HT1080 (cell line): ENCODE measurements at places on chromosomes 12 and 14. TPM values are rescaled to one million over a fixed set of nuclear protein-coding genes. Genes with fewer than 3 reads are reported as not detected.

PZP gene
- total RNA-seq, result not detected in 2 replicates

CCDC198 gene
- 0.70 and 1.7 TPM in 2 replicates for total RNA-seq

POTEG gene
- 2.0 and 2.2 TPM in 2 replicates for total RNA-seq

TAOK3 gene
- total RNA-seq, result 7.9 and 10.6 TPM in 2 replicates

AQP6 gene
- total RNA-seq, result not detected in 2 replicates

HHIPL1 gene
- total RNA-seq, result not detected in 2 replicates

DENND5B gene
- total RNA-seq, result 11.7 and 15.6 TPM in 2 replicates

CPNE6 gene
- total RNA-seq, result not detected in 2 replicates

CHFR gene
- total RNA-seq, result 24.2 and 24.7 TPM in 2 replicates

CD27 gene
- total RNA-seq, result not detected in 2 replicates

LRRIQ1 gene
- 0.06 TPM in 1 of 2 replicates, not detected in the other for total RNA-seq

CCDC184 gene
- 0.19 and 0.40 TPM in 2 replicates for total RNA-seq

- no peak for DNase-seq
These were observed 65.6 kb downstream of the ACTN1 start for GRCh38 chr14:68913516-68913915.

DNA sequence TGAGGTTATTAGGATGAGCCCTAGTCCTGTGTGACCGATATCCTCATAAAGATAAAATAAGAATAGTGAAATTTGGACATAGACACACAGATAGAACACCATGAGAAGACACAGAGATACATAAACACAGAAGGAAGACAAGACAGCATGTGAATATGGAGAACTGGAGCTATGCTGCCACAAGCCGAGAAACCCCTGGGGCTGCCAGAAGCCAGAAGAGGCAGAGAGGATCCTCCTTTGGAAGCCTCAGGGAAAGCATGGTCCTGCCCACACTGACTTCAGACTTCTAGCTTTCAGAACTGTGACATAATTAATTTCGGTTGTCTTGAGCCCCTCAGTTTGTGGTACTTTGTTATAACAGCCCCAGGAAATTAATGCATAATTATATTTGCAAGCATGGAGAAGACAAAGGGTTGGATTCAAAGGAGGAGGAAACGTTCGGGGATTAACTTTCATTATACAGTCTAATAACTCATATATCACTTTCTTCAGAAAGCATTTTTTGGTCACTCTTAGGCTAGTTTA, 1501.8 kb upstream of the FLRT2 start:
- no peak for DNase-seq

DNA sequence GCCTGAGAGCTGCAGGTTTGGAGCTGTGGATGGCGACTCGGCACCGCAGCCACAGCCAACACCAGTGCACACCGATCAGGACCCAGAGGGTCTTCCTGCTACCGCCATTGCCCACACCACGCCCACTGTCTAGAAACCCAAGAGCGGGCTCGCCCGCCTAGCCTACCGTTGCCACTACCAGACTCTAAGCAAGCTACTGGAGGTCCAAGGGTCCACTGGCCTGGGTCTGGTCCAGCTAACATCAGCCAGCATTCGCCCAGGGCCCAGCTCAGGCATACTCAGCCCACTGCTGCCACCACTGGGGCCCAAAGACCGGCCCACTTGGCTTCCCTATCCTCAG, 30.5 kb upstream of the MON2 start:
- DNase-seq, result no peak

DNA sequence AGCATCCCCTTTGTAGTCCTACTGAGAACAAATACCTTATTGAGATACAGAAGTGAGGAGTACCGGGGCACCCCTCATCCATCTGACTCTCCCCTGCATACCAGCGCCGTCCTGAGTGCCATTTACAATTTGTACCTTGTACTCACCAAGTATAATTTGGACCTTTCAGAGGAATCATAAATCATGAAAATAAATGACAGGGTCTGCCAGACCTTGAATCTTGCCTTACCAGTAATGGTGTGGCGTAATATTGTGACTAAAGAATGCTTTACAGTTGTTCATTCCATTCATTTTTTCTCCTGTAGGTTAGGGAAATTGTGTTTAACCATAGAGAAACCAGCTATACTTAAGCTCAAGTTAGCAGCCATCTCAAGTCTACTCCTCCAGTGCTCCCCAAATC, 243.7 kb upstream of the RGS6 start:
- no peak for DNase-seq

- no peak for DNase-seq
These were observed 38.0 kb downstream of the TMEM63C start for GRCh38 chr14:77219591-77219990.

GRCh38 chr12:76976777-76977382, 88.5 kb downstream of the E2F7 start:
- no peak for DNase-seq

DNA sequence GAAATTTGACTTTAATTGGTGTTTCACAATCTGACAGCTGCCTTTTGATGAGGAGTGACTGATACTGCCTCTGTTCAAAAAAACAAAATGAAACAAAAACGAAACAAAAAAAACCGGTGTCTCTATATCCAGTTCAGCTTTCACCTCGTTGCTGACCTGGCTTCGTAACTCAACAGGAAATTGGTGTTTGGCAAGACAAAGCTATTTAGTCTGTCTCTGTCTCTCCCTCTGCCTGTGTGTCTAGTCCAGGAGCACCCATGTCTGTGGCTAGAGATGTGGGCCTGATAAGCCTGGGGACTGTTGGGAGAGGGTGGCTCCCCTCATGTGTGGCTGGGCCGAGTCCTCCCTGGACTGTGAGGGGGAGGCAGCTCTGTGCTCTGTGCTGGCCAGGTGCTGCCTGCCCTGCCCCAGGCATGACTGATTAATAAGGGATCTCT, 11.3 kb downstream of the CACNA1C start:
- no peak for DNase-seq

DNA sequence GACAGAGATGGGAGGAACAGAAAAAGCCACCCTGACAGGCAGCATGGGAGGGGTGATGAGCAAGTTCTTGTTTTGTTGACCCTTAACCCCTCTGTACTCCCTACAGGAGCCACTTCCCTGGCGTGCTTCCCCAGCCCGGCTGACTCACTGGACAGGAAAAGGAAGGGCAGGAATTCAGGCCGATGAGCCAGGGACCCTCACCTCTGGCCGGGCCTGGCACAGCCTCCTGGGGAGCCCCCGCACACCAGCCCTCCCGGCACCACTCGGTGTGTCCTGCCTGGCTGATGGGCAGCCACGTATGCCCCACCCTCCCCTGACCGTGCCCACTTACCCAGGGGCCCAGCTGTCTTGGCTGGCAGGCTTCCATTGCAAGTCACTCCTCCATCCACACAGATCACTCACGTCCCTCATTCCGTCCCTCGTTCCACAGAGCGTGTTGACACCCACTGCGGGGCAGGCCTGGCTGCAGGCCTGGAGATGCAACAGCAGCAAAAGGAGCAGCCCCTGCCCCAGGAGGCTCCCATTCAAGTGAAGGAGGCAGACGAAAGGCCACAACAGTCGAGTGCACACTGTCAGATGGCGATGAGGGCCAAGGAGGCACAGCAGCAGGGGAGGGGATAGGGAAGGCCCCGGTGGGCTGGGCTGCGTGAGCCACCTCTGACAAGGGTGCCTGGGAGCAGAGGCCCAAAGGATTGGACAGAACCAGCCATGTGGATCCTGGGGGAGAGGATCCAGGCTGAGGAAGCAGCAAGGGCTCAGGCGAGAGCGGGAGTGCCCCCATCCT, 19.7 kb upstream of the CD9 start:
- DNase-seq, result peak; percentile 84

DNA sequence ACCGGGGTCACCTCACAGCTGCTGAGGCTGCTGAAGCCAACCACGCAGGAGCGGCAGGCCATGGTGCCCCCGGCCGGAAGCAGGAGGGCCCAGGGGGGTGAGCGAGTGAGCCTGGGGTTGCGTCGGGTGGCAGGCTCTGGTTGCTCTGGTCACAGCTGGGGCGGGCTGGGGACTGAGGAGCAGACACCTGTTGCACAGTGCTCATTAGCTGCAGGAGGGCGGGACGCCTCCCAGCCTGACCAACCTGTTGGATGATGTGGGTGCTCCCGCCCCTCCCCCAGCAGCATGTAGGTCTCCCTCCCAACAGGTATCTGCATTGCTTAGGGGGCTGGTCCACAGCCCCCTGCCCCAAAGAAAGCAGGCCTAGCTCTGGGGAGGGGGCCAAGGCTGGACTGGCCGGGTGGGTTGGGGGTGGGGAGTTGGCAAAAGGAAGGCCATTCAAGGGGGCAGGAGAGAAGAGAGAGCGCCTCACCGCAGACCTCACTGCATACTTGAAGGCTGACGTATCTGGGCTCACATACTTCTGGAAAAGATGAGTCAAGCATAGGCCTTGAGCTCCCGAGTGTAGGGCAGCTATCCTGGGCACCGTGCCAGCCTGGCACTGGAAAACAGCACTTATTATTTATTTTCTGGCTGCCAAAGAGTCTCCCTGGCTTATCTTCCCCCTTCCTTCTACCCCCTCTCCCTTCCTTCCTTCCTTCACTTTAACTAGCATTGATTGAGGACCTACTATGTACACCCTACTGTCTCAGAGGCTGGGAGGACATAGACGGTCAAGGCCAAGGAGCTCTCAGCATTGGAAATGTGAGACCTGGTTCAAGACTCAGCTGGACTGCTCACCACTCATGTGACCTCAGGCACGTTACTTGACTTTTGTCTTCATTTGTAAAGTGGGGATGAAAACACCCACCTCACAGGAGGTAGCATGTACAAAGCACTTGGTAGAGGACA, at the start of gene KRT80:
KRT80 (minus strand) TSS at position 174 of the 951 bp plus-strand sequence; CDS start at position 62, 112 bp downstream.
- peak; percentile 99 for DNase-seq

- DNase-seq, result no peak
These were observed 1327.5 kb upstream of the FLRT2 start for GRCh38 chr14:84202486-84202885.

DNA sequence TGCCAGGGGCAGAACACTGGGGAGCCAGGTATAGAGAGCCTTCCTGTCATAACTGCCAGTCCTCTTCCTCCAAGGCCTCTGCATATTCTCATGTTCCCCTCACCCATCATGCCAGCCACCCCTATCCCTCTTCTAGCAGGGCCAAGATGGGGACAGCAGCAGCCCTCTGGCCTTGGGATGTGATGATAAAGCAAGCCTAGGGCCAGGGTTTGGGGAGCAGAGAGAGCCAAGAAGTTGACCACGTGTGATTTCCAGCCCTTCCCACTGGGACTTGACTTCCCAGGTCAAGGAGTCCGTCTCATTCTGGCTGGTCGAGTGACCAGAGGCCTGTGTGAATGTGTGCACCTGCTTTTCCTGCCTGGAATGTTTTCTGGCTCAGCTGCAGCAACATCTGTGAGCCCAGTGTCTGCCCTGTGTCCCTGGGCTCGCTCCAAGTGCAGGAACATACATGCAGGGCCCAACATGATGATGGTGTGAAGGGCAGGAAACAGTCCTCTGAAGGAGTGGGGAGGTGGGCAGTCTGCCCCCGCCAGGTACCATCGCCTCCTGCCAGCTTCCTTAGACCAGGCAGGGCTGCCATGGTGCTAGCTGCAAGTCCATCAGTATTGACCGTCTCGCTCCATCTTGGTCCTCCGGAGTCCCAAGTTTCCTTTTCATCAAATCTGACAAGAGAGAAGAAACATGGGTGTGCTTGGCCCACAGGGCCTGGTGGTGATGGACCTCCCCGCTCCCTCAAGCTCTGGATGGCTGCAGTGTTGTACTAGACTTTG, 21.0 kb downstream of the VASH1 start:
- DNase-seq, result no peak

GRCh38 chr12:3152011-3152511, 74.9 kb downstream of the TSPAN9 start:
- no peak for DNase-seq

DNA sequence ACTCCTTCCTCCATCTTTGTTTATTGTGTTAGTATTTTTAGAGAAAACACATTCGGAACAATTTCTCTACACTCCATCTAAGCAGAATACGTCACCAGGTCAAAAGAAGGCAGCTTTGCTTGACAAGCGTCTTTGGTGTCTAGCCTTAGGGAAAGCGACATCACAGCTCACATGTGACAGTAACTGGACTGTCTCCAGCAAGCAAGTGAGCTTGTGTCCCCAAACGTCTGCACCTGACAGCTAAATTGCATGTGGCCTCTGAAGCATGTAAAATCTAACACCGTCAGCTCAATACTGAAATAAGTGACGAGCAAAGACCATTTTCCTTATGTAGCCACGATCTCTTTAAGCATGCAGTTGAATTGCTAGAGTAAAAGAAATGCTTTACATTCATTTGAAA, 509.8 kb downstream of the GLT1D1 start:
- DNase-seq, result no peak

- no peak for DNase-seq
These were observed 26.4 kb upstream of the AEBP2 start for GRCh38 chr12:19412844-19413243.

DNA sequence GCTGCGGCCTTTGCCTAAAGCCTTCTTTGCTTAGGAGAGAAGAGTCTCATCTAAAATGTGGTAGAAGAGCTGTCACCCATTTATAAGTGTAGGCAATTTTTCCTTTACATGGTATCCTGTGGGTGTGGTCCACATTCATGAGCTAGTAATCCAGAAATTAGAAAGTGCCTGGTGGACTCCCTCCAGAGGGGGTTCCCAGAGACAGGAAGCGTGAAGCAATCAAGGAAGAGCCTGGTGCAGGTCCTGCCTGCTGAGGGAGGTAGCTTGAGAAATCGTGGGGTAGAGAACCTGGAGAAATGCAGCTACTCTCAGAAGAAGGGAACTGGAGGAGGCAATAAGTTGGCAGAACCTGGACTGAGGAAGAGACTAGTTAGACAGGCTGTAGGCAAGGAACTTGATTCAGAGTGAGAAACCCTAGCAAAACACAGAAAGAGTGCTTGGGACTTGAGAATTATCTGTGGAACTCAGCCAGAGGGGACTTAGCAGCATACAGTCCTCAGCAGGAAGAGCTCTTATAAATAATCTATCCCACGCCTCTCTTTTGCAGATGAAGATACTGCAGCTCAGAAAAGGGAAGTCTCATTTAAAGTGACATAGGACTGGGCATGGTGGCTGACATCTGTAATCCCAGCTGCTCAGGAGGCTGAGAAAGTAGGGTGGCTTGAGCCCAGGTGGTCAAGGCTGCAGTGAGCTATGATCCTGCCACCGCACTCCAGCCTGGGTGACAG, 182.4 kb upstream of the CCND2 start:
- DNase-seq, result no peak

GRCh38 chr14:80211153-80212022, at the start of gene DIO2:
Gene DIO2 (minus strand): TSS chr14:80211504. CDS start chr14:80211472, 32 bp downstream.
- DNase-seq, result no peak

- no peak for DNase-seq
These were observed 369.6 kb downstream of the DUSP6 start for GRCh38 chr12:88982694-88983093.

GRCh38 chr12:80374615-80375014, 69.4 kb upstream of the PTPRQ start:
- DNase-seq, result no peak

- DNase-seq, result no peak
These were observed 8.6 kb downstream of the SDS start for GRCh38 chr12:113395119-113395518.

- no peak for DNase-seq
These were observed 1.3 kb upstream of the SETD1B start for GRCh38 chr12:121802485-121802842.

GRCh38 chr14:78997811-78998210, 827.6 kb downstream of the NRXN3 start:
- DNase-seq, result no peak

GRCh38 chr12:111330800-111331752, 37.8 kb downstream of the PHETA1 start:
- peak; percentile 60 for DNase-seq

GRCh38 chr12:131473261-131473660, 237.6 kb upstream of the SFSWAP start:
- no peak for DNase-seq
